Activated T-helper 2 cell treated with anti-CD3 and anti-CD28 coated beads, Interferon-gamma antibody, Interleukin-2, Interleukin-4, amounts not matched to agents 10 μg/mL and 5 μg/mL and 100 μg/mL, durations not matched to agents 14 hours and 24 hours and 36 hours (primary cell): ENCODE measurements at places on chromosomes 5 and 9. TPM values are rescaled to one million over a fixed set of nuclear protein-coding genes. Genes with fewer than 3 reads are reported as not detected.

The SPATA31E1 gene
- total RNA-seq: not detected in 2 replicates

DNA sequence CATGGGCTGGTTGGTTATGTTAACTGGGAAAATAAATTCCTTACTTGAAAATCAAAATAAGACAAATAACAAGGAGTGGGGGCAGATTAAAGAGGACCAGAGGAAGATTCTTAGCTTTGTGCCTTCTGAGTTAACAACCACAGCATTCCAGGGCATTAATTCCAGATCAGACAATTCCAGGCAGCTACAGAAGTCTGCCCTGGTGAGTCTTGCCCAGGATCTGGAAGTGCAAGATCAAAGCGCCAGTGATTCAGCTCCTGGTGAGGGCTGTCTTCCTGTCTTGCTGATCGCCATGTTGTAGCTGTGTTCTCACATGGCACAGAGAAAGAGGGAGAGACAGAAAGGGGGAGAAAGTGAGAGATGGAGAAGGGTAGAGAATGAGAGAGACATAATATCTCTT lies 65.6 kb downstream of the ANXA2R start:
- H3K4me3 ChIP-seq: no peak overlapping the region
- H3K4me1 ChIP-seq: no peaks in the 10 kb centered on the region
- no peak for DNase-seq
- H3K27me3 ChIP-seq: no peaks in the 10 kb centered on the region
- H3K27ac ChIP-seq: no peak overlapping the region

DNA sequence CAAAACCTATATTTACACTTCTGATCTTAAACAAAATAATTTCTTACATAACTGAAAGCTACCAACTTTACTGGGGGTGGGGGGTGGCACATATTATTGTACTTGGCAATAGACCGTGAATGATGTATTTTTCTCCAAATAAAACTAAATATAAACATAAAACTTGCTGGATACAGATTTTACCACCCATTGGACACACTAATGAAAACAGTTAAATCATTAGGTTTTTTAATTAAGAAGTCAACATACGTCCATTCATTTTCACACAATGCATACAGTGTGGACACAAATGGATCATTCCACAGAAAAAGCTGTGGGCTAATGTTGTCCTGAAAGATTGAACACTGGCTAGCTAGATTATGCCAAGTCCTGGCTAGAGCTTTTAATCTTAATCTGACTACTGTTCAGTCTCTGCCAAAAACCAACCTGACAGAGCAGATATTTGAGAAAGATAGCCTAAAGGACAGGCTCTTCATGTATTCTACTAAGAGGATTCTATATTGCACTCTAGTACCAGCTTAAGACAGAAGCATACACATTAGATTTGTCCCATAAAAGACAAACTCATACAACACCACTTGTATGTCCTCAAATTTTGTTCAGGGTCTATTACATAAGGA lies 118.1 kb downstream of the SIL1 start:
- H3K4me3 ChIP-seq: no peak overlapping the region
- H3K27me3 ChIP-seq: peaks cover 4% of the 10 kb centered on the region
- H3K4me1 ChIP-seq: no peaks in the 10 kb centered on the region
- peaks cover 7% of the 10 kb centered on the region for H3K36me3 ChIP-seq

The GLRA1 gene
- not detected in 2 replicates for total RNA-seq

DNA sequence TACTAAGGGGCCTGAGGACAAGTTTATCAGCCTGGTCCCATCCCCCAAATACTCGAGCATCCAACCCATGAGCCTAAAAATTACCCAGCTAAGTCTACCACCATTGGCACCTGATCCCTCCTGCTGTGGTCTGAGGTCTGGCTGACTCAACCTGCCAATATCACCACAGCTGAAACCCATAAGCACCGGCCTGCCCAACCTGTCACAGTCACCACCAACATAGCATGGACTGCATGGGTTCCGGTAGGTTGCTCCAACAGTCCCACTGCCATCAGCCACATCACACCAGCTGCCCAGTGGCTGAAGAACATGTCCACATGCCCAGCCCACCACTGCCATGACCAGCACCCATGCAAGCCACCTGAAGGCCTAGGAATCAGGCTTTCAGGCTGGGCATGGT lies 495.0 kb downstream of the PRELID2 start:
- H3K36me3 ChIP-seq: no peaks in the 10 kb centered on the region
- no peaks in the 10 kb centered on the region for H3K27me3 ChIP-seq
- H3K4me1 ChIP-seq: no peaks in the 10 kb centered on the region
- no peak overlapping the region for H3K27ac ChIP-seq
- H3K4me3 ChIP-seq: no peak overlapping the region

The ANKRD20A1 gene
- 1.1 and 1.2 TPM in 2 replicates for total RNA-seq
